ENCODE measurements at places on chromosomes 4 and X.
A peak's percentile ranks its signal among the peaks of the same experiment; 100 is the strongest.

DNA sequence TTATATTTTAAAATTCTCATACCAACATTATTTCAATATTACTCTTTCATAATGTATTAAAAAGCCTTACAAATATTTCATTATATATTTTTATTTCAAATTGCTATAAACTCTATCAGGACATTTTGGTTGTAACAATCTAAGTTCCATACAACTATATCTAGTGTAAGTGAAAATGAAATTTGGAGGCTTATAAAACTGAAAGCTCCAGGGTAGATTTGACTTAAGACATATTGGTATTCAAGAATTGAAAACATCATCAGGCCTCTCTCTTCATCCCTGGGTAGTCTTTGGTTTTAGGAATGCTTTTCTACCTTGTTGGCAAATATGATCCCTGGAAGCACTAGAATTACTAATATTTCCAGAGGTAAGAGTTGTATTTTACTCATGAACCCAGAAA is 342.6 kb downstream of the DTHD1 start:
- H3K4me3 ChIP-seq = no peak overlapping the region
- H3K4me1 ChIP-seq = no peaks in the 10 kb centered on the region
- H3K27me3 ChIP-seq = no peaks in the 10 kb centered on the region
- DNase-seq = no peak
- no peak overlapping the region for H3K27ac ChIP-seq
- no peaks in the 10 kb centered on the region for H3K36me3 ChIP-seq

- H3K36me3 ChIP-seq = no peaks in the 10 kb centered on the region
- no peak overlapping the region for H3K27ac ChIP-seq
- DNase-seq = no peak
- no peak overlapping the region for H3K4me3 ChIP-seq
- H3K4me1 ChIP-seq = no peaks in the 10 kb centered on the region
- no peaks in the 10 kb centered on the region for H3K27me3 ChIP-seq
Observed at GRCh38 chrX:130561930-130562329, 160.1 kb downstream of the RBMX2 start.

GRCh38 chr4:4838051-4838935 is 21.2 kb upstream of the MSX1 start:
- no peak for DNase-seq
- no peaks in the 10 kb centered on the region for H3K4me1 ChIP-seq
- H3K4me3 ChIP-seq = no peak overlapping the region
- peaks cover 13% of the 10 kb centered on the region for H3K27me3 ChIP-seq
- H3K36me3 ChIP-seq = no peaks in the 10 kb centered on the region

DNA sequence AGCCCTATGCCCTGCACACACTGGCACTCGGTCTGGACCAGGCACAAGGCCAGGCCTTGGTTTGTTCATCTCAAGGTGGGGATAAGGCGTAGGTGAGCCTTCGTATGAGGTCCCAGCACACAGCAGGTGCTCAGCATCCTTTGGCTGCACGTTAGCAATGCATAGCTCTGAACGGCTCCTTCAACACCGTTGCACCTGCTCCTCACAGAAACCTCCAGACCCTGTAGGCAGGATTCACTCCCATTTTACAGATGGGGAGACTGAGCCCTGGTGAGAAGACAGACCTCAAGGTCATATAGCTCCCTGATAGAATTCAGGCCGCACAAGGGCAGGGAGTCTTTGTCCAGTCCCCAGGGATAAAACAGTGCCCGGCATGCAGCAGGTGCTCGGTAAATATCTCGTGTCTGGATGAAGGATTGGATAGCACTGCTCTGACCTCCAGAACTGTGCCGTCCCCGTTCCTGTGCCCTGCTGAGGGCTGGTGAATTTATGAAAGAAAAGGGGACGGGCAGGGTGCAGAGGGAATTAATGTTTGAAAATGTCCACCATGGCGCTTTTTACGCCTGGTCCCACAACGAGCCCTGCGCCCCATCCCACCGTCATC is 2.4 kb downstream of the PPP2R2C start:
- peaks cover 5% of the 10 kb centered on the region for H3K27me3 ChIP-seq
- no peaks in the 10 kb centered on the region for H3K4me1 ChIP-seq
- peak overlapping the region; percentile 60 for H3K4me3 ChIP-seq
